Activated naive CD8-positive, alpha-beta T cell treated with anti-CD3 and anti-CD28 coated beads, Interleukin-2, amount 10 ng/mL, durations not matched to agents 7 days and 5 days (primary cell): ENCODE measurements at places on chromosomes 6 and 20. TPM values are rescaled to one million over a fixed set of nuclear protein-coding genes. Genes with fewer than 3 reads are reported as not detected.

GRCh38 chr6:130968476-130968875 is 94.6 kb downstream of the EPB41L2 start:
- no peak overlapping the region for H3K27ac ChIP-seq
- no peaks in the 10 kb centered on the region for H3K27me3 ChIP-seq
- no peaks in the 10 kb centered on the region for H3K4me1 ChIP-seq
- no peak for DNase-seq
- no peak overlapping the region for H3K4me3 ChIP-seq

DNA sequence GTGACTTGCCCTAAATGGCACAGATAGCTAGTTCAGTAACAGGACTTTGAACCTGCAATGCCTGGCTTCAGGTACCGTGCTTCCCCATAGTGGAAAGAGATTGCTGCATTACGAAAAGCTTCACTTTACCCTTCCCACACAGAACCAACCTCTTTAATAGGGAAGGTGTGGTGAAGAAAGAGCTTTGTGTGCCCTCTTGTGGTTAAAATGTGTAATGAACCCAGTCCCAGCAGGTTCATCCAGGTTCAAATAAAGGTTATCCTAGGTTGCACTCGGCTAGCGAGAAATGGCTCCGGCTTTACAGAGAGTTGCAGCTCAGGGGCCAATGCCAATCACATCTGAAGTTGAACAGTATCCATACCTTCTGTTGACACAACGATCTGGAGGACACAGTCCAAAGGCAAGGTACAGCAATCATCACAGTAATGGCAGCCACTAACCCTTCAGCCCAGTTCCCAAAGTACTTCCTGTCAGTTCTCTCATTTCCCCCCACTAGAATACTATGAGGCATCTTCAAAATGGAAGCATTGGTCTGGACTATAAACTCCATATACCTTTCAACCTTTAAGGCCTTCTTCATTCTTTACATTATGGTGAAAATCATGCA is 3.0 kb downstream of the DEFB115 start:
- H3K4me1 ChIP-seq, result no peaks in the 10 kb centered on the region
- no peaks in the 10 kb centered on the region for H3K27me3 ChIP-seq
- DNase-seq, result no peak
- H3K27ac ChIP-seq, result no peak overlapping the region

DNA sequence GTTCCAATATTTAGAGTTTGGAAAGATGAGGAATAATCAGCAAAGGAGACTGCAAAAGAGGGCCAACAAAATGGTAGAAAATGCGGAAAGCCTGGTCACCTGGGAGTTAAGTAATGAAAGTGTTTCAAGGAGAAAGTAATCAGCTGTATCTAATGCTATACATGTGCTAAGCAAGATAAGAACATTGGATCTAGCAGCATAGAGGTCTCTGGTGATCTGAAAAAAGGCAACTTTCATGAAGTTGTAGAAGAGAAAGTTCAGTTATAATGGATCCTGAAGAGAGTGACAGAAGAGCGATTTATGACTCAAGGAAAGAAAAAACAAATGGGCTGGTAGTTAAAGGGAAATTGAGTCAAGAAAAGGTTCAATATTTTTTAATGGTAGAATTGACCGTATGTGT is 4.6 kb upstream of the RSPH3 start:
- no peak overlapping the region for H3K4me3 ChIP-seq
- DNase-seq, result no peak
- H3K27ac ChIP-seq, result no peak overlapping the region
- peaks cover 4% of the 10 kb centered on the region for H3K36me3 ChIP-seq
- peaks cover 17% of the 10 kb centered on the region for H3K4me1 ChIP-seq

- no peaks in the 10 kb centered on the region for H3K4me1 ChIP-seq
- H3K4me3 ChIP-seq, result no peak overlapping the region
- no peak for DNase-seq
- peaks cover 4% of the 10 kb centered on the region for H3K27me3 ChIP-seq
- H3K27ac ChIP-seq, result no peak overlapping the region
These were observed 42.5 kb upstream of the THBS2 start for GRCh38 chr6:169296170-169296569.

RAET1L gene
- total RNA-seq, result not detected

PLCB1 gene
- 6.2 TPM for total RNA-seq

MTO1 gene
- 70.4 TPM for total RNA-seq

KCNQ2 gene
- total RNA-seq, result 0.37 TPM

LKAAEAR1 gene
- total RNA-seq, result 0.57 TPM

ULBP2 gene
- total RNA-seq, result 0.60 TPM
